ENCODE measurements at places on chromosomes 5 and 9.

DNA sequence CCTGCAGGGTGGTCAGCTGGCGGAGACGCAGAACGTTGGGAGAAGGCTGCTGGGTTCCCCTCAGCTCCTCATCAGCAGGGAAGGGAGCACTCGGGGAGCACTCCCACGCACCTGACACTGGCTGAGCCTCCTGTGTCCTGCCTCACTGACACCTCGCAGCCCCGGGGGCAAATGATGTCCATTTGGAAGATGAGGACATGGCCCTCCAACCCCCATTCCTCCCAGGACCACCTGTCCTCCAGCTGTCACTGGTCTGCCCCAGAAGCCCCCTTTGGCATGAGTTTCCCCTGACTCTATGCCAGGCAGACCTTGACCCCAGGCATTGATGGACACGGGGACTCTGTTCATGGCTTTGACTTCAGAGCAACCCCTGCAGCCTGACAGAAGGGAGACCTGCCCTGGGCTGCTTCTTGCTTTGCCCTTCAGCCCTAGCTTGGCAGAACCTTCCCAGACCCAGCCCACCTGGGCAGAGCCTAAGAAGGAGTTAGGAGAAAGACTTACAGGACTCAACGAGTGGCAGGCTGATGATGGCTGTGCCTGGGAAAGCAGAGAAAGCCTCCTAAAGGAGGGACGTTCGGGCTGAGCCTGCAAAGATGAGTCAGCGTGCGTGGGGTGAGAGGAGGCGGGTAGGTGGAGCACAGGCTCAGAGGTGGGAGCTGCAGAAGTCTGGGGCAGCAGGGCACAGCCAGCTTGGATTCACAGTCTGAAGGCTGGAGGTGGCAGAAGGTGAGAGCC lies 90.6 kb downstream of the LMX1B start:
- DNase-seq, result peak; percentile 32

GRCh38 chr9:69797675-69798074 lies 22.9 kb upstream of the CFAP95 start:
- no peak for DNase-seq

GRCh38 chr5:77492653-77493000 lies 511 bp upstream of the WDR41 start:
- no peak for DNase-seq

- peak; percentile 49 for DNase-seq
These were observed 750 bp upstream of the NPR2 start for GRCh38 chr9:35790385-35791296.

DNA sequence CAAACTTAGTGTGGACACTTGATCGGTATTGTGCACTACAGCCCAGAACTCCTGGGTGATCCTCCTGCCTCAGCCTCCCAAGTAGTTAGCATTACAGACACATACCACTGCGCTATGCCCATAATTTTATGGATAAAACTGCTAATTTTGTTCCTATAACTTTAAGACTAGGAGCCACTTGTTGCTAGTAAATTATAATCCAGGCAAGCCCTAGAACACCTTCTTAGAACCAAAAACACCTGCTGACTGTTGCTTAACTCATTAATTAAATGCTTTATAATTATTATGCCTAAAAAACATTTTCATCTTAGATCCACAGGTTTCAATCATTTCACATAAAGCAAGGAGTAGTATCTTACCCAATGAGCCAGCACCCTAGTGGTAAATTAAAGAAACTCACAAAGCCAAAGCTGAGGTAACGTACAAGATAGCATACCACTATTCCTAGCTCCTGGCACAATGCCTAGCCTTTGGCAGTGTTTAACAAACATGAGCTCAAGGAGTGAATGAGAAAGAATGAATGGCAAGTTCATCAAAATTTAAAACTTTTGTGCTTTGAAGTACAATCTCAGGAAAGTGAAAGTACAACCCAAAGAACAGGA lies 5.4 kb downstream of the MRPS27 start:
- no peak for DNase-seq

DNA sequence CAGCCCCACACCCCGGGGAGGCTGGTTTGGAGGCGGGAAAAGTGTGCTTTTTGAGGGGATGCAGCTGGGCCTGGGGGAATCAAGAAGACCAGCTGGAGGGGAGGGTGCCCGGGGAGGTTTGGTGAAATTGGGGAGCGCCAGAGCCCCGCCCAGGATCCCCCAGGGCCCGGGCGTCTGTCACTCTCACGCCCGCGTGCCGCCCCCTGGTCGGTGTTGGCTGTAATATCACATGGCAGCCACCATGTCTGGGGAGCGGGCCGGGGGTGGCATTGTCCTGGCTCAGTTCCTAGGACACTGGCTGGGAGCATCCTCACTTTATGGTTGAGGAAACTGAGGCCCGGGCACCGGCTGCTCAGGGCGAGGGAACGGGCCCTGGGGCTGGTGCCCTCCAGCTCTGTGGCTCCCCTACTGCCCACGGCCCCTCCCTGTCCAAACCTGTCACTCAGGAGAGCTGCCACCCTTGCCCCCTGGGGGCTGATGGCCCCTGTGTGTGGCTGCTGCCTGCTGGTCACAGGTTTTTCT lies 27.5 kb downstream of the ASS1 start:
- DNase-seq, result no peak

GRCh38 chr5:176731506-176732160 lies 78.7 kb upstream of the UNC5A start:
- no peak for DNase-seq
